ENCODE measurements at places on chromosomes 1 and 21.

DNA sequence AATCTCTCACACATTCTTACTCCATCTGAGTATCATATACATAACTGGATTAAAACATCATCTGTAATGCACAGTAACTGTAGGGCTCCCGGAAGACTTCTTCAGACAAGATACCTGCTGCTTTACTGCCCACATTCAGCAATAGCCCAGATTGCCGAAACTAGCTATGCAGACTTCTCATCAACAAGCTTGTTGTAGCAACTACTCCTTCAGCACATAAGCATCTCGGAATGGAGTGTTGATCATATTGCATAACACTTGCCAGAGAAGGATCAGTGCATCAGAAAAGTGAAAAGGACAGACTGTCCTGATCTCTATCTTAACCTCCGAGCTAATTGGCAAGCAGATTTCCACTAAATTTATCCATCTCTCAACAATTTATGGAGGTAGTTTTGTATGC, 354.6 kb upstream of the C1orf87 start:
- DNase-seq: no peak

GRCh38 chr21:45578176-45578801, 36.0 kb upstream of the SLC19A1 start:
- peak; percentile 52 for DNase-seq

DNA sequence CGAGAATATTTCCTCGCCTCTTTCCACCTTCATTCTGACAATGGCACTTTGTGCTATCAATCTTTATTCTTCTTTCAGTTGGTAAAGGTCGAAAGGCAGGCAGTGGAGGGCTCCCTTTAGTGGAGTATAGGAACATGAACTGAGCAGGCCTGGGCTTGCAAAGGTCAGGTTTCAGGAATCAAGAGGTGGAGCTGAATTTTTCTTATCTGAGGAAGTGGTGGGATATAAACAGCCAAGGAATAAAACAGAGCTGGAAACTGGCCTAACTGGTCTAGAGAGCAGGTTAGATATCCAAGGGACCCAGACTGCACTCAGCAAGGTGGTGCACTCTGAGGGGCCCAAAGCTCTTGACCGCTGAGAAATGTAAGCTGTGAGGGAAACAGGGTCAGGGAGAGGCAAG, 99.1 kb downstream of the PLA2G4A start:
- no peak for DNase-seq

DNA sequence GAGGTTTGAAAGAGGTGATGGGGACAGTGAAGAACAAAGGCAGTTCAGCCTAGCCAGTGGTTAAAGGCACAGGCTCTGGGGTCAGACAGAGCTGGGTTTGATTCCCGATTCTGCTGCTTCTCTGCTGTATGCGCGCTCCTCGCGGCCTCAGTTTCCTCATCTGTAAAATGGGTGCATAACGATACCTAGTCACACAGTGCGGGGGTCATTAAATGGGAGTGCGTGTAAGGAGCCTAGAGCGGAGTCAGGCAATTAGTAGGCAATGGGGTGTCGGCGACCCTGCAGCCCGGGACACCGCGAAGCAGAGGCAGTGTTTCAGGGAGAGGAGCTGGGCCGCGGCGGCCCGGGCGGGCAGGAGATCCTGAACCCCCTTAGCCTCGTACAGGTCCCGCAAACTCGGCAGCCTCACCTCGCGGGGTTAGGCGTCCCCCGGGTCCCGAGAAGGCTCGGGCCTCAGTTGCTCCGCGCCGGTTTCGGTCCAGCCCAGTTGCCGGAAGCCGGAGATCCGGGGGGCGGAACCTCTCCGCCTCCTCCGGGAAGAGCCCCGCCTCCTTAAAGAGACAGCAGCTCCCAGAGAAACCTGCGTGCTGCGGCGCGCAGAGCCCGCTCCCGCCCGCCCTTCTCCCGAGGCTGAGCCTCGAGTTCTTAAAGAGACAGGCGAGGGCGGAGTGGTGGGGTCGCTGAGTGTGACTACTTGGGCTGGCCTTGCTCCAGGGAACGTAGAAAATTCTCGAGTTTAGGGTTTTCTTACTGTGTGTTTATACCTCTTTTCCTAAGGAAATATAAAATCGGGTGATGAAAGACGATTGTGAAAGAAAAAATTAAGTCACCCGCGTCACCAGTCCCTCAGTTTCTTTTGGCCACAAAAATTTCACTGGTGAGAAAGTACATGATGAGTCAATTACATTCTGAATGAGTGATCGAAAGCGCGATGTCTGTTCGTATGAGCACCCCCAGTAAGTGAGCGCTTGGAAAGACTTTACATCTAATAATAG, at the start of gene YIPF1:
Gene YIPF1, minus strand, starts transcription at position 494 of the 995 bp plus-strand sequence. CDS start 860 bp downstream, outside the sequence.
- DNase-seq: peak; percentile 93

DNA sequence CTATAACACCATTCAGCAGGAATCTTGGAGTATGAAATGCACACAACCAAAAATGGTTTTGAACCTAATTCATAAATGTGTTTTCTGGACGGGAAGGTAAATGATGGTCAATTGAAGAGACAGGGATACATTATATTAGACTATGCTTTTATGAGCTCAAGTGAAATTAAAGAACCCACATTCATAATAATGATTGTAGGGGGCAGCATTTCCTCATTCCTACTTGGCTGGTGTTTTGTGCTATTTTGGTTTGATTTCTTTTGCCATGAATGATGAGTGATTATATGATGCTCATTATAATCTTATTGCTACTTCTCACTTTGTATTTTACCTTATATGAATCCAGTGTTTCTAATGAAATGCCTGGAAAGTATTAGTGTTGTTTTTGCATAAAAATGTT, 372 bp downstream of the OR2L3 start:
- DNase-seq: no peak

DNA sequence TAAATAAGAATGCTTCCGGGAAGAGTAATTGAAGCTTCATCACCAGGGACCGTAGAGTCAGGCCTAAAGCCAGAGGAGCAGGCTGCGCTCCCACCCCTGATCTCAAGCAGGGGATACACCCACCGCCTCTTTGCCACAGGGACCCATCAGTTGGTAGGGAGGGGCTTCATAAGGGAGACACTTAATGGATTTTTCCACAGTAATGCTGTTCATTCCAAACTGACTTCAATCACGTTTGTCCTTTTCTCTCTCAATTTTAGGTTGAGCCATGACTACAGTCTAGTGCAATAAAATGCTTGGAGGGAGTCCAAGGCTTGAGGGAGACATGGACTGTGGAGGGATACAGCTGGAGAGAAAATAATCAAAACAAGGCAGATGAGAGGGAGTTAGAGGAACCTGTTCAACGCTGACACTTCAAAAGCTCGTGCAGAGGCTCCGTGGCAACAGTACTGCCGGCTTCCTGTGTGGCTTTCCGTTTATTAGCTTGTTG, 111.5 kb downstream of the SEC16B start:
- DNase-seq: peak; percentile 70

GRCh38 chr1:192707978-192708547, 72.1 kb downstream of the RGS13 start:
- DNase-seq: no peak

GRCh38 chr1:90083995-90084394, 89.1 kb downstream of the ZNF326 start:
- no peak for DNase-seq

DNA sequence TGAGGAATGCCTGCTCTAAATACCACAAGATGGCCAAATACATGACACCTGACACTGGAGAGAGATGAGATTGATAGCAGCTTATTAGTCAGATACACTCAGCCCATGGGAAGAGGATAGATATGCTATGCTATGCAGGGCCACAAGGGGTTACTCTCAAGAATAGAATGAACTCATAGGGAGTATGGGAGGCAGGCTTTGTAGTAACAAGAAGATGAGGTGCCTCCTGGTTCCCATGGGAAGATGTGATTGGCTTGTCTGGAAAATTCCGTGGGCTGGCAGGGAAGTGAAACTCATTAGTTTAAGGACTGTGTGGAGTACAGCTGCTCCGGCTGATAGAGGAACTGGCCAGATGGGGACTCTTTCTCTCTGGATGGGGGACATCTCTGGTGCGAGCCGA, 16.5 kb downstream of the CCDC30 start:
- DNase-seq: no peak

GRCh38 chr1:6345009-6345408, 48.6 kb downstream of the ACOT7 start:
- no peak for DNase-seq

- no peak for DNase-seq
Observed at GRCh38 chr1:159646687-159647086, 59.1 kb downstream of the APCS start.

GRCh38 chr1:11473491-11474034, 5.4 kb upstream of the DISP3 start:
- DNase-seq: no peak

DNA sequence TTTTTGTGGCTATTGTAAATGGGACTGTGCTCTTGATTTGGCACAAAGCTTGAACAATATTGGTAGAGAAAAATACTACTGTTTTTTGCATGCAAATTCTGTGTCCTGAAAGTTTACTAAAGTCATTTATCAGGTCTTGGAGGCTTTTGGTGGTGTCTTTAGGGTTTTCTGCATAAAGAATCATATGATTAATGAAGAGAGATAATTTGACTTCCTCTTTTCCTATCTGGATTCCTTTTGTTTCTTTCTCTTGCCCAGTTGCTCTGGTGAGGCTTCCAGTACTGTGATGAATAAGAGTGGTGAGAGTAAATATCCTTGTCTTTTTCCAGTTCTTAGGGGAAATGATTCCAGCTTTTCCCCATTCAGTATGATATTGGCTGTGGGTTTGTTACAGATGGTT, 1166.7 kb downstream of the NCAM2 start:
- DNase-seq: no peak

- DNase-seq: no peak
Observed at GRCh38 chr1:218735436-218736032, 390.4 kb downstream of the TGFB2 start.

- no peak for DNase-seq
Observed at GRCh38 chr1:215584389-215584788, 17.3 kb downstream of the KCTD3 start.

DNA sequence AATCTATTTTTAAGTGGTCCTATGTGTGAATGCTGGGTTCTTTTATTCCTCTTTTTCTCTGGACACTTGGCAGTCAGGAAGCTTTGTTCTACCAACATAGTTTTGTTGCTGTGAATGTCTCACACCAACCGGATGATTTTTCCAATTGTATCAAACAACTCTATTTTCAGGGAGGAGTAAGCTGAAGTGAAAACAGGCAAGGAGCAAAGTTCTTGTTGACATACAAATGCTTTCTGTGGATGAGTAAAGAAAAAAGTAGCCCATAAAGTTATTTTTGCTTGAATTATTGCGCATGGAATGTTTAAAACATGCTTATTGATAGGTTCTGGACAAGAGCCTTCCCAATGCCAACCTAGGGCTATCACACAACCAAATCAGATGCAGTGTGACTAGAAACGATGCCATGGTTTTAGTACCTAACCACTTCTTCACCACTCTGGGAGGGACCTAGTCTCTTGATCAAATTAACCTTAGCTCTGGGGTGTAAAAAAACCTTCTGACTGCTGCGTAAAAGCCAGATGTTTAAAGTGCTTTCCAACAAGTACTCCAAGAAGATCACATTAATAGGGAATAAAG, 4.5 kb downstream of the IER5 start:
- DNase-seq: no peak

DNA sequence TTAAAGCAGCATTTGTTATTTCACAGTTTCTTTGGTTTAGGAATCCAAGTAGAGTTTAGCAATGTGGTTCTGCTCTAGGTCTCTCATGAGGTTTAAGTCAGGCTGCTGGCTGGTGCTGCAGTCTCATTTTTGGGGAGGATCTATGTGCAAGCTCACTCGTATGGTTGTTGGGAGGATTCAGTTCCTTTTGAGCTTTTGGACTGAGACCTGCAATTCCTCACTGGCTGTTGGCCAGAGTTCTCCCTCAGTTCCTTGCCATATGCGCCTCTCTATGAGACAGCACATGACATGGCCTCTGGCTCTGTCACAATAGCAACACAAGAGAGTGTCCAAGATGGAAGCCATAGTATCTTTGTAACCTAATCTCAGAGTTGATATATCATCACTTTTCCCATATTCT, 91.0 kb downstream of the OLFML2B start:
- no peak for DNase-seq

GRCh38 chr1:109816175-109816811, 52.6 kb upstream of the EPS8L3 start:
- DNase-seq: no peak

- DNase-seq: no peak
Observed at GRCh38 chr1:40802742-40803113, 19.1 kb downstream of the KCNQ4 start.

DNA sequence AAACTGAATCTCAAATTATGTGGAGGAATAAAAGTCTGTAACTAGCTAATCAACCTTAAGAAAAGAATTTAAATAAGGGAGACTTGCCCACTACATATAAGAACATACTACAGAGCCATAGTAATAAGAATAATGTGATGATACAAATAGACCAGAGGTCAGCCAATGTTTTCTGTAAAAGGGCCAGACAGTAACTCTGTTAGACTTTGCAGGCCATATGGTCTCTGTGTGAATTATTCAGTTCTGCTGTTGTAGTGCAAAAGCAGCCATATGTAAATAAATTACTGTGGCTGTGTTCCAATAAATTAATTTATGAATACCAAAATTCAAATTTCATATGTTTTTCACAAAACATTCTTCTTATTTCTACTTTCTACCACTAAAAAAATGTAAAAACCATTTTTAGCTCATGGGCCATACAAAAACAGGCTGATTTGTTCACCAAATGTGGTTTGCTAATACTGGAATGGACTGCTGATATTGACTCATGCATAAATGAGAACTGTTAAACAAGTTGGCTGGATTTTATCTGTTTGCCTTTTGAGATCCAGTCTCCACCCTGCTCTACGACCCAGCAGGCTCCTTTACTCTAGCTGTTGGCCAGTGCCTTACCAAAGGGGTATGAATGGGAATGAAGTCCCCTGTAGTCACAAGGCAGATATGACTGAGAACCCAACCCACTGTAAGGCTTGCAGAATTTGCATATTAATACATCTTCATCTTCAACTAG, 98.2 kb upstream of the ZNHIT6 start:
- DNase-seq: no peak

DNA sequence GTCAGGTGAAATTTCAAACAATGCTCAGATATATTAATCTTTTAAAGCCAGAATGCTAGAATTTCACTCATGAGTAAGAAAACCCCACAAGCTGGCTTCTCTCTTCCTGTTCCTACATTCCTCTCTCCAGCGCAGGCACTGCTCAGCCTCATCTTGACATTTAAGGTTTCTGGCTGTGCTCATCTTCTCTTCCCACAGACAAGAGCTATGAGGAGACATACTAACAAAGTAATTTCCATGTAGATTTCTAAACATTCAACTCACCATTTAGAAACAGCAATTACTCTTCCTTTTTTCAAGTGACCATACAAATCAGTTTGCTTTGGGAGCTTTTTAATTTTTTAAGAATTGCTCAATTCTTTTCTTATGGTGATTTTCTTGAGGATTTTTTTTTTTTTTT, 7.8 kb upstream of the LRRC8D start:
- no peak for DNase-seq

- peak; percentile 44 for DNase-seq
Observed at GRCh38 chr1:234554218-234554697, 55.7 kb downstream of the IRF2BP2 start.

- no peak for DNase-seq
Observed at GRCh38 chr1:9842781-9843575, 19.2 kb upstream of the CLSTN1 start.

GRCh38 chr21:31107176-31107785, 69.0 kb upstream of the KRTAP19-8 start:
- DNase-seq: no peak

- DNase-seq: no peak
Observed at GRCh38 chr1:154774175-154774855, 95.8 kb downstream of the KCNN3 start.

GRCh38 chr21:37045149-37045548, 27.7 kb downstream of the PIGP start:
- no peak for DNase-seq

All from left forelimb (tissue), 1 donor.